Stimulated activated CD8-positive, alpha-beta memory T cell treated with anti-CD3 and anti-CD28 coated beads, Interleukin-15, amount 100 ng/mL, for 48 hours (primary cell): ENCODE measurements at places on chromosomes 11 and 22.

DNA sequence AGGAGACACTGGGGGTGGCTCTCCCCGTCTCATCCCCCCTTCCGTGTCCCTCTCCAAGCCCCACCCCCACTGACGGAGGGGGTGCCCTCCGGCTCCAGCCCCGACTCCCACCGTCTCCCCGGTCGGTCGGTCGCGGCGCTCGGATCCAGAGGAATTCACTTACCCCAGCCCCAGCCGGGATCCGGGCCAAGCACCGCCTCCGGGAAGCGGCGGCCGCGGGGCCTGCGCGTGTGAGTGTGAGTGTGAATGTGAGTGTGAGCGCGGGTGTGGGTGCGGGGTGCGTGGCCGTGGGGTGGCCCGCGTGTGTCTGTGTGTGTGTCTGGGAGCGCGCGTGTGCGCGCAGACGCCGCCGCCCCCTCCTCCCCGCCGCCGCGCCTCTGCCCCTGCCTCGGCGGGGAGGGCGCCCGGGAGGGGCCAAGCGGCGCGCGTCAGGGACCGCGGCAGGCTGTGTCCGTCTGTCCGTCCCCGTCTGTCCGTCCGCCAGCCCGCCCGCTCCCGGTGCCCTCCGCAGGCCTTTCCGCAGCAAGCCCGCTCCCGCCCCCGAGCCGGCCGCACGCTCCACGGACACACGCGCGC lies at the start of gene ELFN2:
TSS of gene ELFN2 (minus strand) at position 345 of the 576 bp plus-strand sequence. CDS start 51,945 bp downstream, outside the sequence.
- no peak for DNase-seq

DNA sequence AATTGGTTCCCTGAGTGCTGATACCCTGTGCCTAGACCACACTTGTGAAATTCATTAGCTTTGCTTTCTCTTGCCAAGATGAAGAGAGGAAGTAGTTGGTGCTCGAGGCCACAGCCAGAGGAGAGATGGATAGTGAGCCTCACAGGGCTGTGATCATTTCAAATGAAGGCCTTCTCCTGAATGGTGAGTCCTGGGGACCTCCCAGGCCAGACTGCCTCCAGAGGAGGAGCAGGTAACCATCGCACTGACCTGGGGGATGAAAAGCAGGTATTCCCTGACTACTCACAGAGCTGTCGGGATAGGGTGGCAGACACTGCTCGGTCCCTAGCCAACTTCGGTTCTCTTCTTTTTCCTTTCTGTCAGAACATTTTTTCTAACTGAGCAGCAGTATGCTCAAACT lies 4.8 kb upstream of the FXYD6 start:
- no peak for DNase-seq

GRCh38 chr11:75493626-75494025 lies 32.1 kb downstream of the GDPD5 start:
- DNase-seq, result no peak

DNA sequence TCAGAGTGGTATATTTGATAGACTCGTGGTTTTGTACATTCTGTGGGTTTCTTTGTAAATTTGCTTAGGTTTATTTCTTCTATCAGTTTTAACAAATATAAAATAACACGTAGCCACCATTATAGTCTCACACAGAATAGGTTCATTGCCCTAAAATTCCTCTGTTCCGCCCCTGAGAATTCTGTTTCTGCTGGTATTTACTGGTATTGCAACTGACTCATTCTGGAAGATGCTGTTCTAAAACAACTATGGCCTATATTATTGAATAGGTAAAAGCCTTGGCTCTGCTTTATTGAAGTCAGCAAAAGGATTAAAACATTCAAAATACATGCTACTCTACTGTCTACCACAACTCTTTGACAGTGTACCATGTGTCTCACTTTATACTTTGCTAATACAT lies 119.1 kb upstream of the CHORDC1 start:
- no peak for DNase-seq

DNA sequence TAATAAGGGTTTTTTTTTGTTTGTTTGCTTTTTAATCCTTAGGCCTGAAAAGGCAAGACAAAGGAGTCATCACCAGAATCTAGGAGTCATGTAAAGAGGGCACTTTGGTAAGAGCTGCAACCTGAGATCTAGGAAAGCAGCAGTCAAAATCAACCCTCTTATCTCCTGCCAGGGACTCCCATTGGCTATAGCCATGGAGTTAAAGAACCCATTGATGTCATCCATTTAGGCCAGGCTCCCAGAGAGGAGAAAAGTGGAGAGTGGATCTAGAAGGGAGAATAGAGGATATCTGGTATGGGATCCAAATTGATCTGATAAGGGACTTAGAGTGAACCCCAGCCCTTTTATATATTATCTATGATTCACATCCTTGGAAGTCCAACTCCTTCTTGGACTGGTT lies 35.9 kb downstream of the ZNF215 start:
- DNase-seq, result no peak

DNA sequence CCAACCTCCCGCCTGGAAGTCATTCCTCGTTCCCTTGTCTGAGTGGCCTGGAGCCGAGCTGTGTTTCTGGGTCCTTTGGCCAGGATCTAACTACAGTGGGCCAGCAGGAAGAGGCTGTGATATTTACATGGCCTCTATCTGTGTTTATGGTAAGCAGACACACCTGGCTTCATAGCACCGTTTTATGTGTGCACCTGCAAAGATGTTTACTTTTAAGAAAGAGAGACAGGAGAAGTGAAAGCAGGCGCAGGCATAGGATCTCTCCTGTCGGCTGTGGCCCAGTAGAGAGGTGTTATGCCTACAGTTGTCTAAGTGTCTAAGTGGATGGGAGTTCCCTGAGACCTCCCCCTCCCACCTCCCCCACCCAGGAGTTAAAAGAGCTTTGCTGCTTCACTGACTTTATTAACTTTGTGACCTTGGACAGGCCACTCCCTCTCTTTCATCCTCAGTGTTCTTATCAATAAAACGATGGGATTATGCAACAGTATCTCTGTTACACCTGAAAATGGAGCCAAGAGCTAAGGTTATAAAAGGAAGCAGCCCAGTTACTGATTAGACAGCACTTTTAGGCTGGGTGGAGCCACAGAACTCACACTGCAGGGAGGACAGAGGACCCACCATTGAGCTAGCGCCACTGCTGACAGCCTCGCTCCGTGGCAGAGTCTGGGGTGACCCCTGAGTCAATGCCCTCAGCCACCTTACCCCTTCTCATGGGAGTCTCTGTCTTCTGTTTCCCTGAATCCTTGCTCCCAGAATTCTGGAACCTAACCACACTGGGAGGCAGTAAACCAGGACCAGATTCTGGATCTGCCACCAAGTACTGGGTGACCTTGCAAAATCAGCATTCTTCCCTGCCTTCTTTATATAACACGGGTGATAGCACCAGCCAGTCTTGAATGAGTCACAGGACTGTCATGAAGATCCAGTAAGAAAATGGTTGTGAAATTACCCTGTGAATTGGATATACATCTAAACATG lies 22.0 kb downstream of the ST14 start:
- no peak for DNase-seq

- DNase-seq, result no peak
These were observed 787.1 kb upstream of the API5 start for GRCh38 chr11:42524534-42525227.

DNA sequence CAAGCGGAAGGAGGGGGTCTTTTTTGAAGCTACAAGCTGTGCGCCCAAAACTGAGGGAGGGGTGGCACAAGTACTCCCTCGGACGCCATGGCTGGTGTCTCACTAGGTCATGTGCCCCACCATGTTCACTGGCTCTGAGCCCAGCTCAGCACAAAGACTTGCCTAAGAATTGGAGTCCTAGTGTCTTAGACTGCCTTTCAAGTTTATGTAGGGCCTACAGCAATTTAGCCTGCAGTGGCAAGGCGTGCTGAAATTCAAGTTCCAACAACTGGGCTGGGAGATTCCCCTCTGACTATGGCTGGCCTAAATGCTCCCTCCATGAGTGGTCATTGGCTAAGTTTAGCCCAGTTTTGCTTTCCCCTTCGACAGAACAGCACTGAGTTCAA lies 27.3 kb downstream of the FCHSD2 start:
- no peak for DNase-seq

GRCh38 chr22:25929321-25929878 lies 187.4 kb downstream of the MYO18B start:
- no peak for DNase-seq

DNA sequence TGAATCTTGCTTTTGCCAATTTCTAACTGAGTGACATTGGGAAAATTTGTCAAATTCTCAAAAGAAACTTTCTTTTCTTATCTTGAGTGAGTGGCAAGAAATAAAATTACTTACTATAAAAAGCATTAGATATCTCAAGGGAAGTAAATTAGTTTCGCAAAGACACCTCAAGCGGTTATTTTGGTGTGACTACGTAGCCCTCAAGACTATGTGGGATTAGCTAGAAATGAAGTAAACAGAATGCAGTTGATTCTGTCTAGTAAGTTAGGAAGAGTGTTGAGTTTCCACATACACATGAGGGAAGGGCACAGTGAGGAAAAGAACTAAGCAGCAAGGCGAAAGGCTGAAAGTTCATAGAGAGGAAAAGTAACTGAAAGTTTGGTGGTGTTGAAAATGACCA lies 28.3 kb upstream of the MS4A6A start:
- no peak for DNase-seq

GRCh38 chr11:119533462-119533861 lies 110.5 kb upstream of the THY1 start:
- DNase-seq, result no peak

DNA sequence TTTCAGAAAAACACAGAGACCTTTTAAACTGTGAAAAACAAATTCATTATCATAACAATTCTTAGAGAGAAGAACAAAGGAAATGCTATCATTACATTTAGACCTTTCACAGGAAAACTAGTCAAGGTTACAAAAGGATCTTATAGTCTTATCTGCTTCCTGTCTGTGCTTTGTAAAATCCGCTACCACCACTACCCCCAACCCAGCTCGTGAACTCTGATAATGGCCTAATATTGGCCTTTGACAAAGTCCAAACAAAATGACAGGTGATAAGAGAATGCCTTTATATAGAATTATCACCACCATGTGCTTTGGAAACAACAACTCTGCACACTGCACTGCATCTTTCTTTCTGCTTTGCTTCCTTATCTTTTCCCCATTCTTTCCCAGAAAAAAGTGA lies 272.5 kb downstream of the SBF2 start:
- no peak for DNase-seq

- no peak for DNase-seq
These were observed 11.0 kb upstream of the PLAAT2 start for GRCh38 chr11:63573881-63574855.

GRCh38 chr11:65785319-65786007 lies 1.4 kb upstream of the OVOL1 start:
- no peak for DNase-seq

- no peak for DNase-seq
These were observed 57.4 kb downstream of the CHST1 start for GRCh38 chr11:45607995-45608394.

- no peak for DNase-seq
These were observed 924.4 kb upstream of the TENM4 start for GRCh38 chr11:80365076-80365725.

GRCh38 chr11:114482114-114482513 lies 42.8 kb downstream of the REXO2 start:
- DNase-seq, result no peak

- no peak for DNase-seq
These were observed 200.3 kb upstream of the MPPED2 start for GRCh38 chr11:30786256-30787110.

DNA sequence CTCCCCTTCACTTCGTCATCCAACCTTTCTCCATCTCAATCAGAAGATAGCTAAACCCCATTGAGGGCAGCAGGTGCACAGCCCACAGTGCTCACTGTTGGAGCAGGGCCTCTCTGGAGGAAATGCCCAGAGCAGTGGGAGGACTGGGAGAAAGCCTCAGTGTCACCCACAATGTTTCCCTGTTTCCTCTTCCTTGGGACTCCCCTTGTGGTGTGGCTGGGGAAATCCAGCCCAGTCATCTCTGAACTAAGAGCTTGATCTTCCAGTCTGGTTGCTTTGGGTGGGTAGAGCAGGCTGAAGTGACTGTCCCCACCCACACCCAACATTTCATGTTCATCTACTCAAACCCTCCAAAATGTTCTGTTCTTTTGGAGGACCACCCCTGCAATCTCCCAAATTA lies 29.8 kb upstream of the EED start:
- DNase-seq, result peak; percentile 83

- no peak for DNase-seq
These were observed 19.4 kb downstream of the HTR3A start for GRCh38 chr11:113994077-113994954.

DNA sequence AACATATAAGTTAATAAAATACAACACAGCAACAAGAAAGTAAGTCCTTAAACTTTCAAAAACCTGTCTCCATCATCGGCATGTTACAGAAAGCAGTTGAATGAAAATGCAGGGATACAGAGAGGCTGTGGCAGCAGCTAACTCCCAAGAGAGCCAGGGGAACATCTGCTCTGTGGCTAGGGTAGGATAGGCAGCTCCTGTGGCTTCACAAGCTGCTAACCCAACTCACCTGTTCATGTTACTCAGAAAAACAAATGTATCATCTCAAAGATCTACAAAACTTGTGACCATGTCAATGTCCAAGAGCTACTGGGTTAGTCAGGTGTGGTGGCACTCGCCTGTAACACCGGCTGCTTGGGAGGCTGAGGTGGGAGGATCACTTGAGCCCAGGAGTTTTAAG lies 15.2 kb upstream of the PLAAT3 start:
- no peak for DNase-seq

GRCh38 chr11:62505059-62505439 lies 41.6 kb downstream of the AHNAK start:
- DNase-seq, result no peak

GRCh38 chr11:20363149-20363499 lies 390 bp upstream of the HTATIP2 start:
- no peak for DNase-seq

GRCh38 chr11:73878771-73879170 lies 2.0 kb downstream of the PAAF1 start:
- DNase-seq, result no peak

- DNase-seq, result peak; percentile 81
These were observed 76.9 kb upstream of the TTLL12 start for GRCh38 chr22:43263645-43264514.

GRCh38 chr11:34792814-34793258 lies 123.3 kb downstream of the APIP start:
- no peak for DNase-seq

- DNase-seq, result no peak
These were observed 93.0 kb downstream of the CELSR1 start for GRCh38 chr22:46444390-46444854.

DNA sequence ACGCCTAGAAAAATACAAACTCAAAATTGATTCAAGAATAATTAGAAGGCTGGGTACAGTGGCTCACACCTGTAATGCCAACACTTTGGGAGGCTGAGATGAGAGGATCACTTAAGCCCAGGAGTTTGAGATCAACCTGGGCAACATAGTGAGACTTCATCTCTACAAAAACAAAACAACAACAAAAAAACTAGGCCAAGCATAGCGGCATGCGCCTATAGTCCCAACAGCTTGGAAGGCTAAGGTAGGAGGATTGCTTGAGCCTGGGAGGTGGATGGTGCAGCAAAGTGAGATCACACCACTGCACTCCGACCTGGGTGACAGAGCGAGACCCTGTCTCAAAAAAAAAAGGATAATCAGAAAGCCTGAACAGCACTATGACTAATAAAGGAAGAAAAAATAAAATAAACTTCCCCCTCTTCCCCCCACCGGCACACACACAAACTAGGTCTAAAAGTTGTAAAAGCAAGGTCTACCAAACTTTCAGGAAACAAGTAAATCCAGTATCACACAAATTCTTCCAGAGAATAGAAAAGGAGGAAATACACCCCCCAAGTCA lies 35.8 kb downstream of the RRAS2 start:
- DNase-seq, result no peak
